ENCODE measurements at places on chromosomes 16 and 17.

DNA sequence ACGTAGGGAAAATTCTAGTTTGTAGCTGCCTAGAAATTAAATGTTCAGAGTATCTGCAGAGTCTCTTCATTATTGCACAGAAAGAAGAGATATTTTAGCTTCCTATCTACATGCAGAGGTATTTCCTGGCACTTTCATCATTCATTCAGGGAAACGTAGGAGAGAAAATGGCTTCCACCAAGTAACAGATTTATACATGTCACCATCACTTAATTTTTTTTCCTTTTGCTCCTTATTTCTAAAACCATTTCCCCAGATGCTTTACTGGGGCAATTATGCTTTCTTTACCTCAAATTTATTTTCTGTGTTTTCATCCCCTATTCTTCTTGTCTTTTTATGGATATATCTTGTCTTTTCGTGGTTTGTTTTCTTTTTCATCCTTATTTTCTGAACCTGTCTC is 18.5 kb downstream of the ATP6V0A1 start:
- DNase-seq: no peak

DNA sequence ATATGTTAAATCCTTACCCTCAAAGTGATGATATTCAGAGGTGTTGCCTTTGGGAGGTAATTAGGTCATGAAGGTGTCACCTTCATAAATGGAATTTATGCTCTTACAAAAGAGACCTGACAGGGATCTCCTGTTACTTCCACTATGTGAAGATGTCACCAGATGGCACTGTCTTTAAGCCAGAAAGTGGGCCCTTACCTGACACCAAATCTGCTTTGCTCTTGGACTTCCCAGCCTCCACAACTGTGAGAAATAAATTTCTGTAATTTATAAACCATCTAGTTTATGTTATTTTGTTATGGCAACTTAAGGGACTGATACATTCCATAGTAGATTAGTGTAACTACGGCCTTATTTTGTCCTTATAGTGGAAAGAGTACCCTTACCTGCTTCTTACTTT is 358.3 kb upstream of the SALL1 start:
- no peak for DNase-seq

GRCh38 chr17:21286066-21286770 is 1.7 kb downstream of the MAP2K3 start:
- DNase-seq: peak; percentile 90

DNA sequence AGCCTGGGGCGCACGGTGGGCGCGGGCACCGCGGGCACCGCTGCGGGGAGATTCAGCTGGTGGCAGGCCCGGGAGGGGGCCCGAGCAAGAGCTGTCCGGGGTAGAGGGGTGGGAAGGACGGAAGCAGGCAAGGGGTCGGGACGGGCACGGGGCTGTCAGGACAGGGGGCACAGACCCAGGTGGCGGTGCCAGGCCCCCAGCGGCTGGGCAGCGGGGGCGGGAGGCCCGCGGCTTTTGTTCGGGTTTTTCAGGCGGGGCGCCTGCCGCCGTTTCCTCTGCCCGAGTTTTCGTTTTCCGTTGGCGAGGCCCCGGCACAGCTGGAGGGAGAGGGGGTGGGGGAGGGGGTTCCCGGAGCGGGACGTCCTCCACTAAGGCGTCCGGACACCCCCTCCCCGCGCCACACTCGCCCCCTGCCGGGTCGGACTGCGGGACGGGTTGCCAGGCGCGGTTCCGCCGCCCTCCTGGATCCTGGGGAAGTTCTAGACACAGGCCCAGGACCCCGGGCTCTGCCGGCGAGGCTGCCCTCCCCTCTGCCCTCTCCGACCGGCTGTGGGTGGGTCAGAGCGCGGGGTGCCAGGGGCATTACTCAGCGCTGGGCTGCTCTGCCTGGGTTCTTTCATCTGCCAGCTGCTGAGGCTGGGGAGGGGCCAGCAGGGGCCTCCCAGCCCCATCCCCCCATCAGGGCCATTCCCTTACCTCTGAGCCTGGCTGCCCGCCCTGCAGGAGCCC is 543 bp downstream of the ARHGAP23 start:
- peak; percentile 76 for DNase-seq

DNA sequence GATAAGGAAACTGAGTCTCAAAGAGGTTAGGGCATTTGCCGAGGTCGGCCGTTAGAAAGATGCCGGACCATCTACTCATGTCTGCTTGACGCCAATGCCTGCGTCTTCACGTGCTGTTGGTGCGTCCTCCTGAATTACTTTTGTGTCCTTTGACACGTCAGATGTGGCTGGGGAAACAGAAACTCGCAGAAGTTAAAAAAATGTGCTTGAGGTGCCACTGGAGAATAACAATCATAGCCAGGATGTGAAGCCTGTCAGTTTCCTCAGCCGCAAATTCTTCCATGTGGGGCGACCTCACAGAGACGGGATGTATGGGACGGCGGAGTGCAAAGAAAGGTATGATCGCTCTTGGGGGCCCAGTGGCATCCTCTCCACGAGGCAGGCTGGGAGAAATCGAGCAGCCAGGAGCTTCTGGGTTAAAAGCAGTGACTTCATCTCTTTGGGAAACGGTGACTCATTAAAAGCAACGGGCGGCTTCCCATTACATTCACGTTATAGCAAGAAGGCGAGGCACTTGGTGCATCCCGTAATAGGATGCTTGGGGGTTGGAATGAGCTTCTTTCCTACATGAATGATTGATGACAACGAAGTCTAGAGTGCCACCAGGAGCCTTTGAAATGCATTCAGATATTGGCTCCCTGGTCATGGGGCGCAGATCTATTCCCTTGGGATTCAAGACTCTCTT is 67.8 kb downstream of the BMERB1 start:
- DNase-seq: peak; percentile 93

GRCh38 chr16:17433577-17434451 is 36.9 kb downstream of the XYLT1 start:
- no peak for DNase-seq

DNA sequence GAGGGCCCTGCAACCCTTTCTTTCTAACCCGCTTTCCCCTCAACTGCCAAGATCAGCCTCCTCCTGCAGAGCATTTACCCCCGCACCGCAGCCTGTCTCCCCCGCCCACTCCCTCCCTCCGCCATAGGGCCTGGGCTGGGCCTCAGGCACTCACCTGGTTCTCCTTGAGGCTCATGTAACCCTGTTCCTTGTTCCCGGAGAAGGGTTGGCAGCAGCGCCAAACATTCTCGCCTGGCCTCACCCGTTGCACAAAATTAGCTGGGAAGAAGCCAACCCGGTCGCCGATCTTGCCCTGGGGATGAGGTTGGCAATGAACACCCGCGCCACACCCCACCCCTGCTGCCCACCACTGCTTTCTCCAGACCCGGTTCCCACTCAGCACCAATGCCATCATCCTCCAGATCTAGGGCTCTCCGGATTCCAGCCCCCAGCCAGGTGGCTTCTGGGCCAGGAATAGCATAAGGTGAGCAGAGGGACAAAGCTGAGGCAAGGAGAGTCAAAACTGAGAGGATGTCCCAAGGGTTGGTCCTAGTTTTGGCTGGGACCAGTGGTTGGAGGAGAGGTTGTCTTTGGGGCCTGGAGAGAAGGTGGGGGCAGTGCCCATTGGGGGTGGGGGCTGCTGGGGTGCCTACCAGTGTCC is 12.8 kb downstream of the STAC2 start:
- DNase-seq: no peak

GRCh38 chr17:78787444-78787843 is 5.4 kb upstream of the CYTH1 start:
- DNase-seq: no peak

GRCh38 chr16:52721331-52721730 is 174.4 kb upstream of the TOX3 start:
- DNase-seq: no peak

DNA sequence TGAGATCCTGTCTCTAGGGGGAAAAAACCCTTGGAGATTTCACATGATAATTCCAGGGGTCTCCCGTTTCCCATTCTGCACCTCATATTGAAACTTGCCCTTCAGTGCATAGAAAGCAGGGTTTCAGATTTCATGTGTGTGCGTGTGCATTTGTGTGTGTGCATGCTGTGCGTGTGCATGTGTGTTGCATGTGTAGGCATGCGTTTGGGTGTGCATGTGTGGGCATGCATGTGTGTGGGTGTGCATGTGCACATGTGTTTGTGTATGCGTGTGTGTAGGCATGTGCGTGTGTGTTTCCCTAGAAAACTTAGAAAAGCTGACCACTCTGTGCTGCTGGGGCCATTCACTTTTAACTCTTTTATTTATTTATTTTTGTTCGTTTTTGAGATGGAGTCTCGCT is 40.0 kb downstream of the IL21R start:
- no peak for DNase-seq

- no peak for DNase-seq
These were observed at the start of gene PPP1R1B for GRCh38 chr17:39626171-39627046. TSS of gene PPP1R1B (plus strand) at chr17:39626952. CDS start at chr17:39627393, 441 bp downstream.

- DNase-seq: no peak
These were observed 100.3 kb downstream of the ZFHX3 start for GRCh38 chr16:72947379-72948237.

GRCh38 chr16:83856792-83857191 is 42.1 kb upstream of the MLYCD start:
- DNase-seq: no peak

DNA sequence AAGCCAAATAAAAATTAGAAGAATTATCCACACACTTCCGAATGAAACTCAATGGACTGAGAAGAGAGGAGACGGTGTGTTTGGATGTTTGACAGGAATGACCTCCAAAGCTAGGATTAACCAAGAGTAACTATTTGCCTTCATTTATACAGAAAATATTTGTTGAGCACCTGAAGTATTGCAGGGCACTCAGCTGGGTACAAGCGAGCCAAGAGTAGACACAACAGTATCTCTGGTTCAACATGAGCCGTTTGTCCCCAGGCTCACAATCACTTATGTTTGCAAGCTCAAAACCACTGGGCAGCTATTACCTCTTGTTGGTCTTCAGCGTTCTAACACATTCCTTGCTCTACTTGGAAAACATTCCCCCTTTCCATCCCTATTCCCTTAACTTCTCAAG is 38.8 kb downstream of the MAF start:
- DNase-seq: no peak

DNA sequence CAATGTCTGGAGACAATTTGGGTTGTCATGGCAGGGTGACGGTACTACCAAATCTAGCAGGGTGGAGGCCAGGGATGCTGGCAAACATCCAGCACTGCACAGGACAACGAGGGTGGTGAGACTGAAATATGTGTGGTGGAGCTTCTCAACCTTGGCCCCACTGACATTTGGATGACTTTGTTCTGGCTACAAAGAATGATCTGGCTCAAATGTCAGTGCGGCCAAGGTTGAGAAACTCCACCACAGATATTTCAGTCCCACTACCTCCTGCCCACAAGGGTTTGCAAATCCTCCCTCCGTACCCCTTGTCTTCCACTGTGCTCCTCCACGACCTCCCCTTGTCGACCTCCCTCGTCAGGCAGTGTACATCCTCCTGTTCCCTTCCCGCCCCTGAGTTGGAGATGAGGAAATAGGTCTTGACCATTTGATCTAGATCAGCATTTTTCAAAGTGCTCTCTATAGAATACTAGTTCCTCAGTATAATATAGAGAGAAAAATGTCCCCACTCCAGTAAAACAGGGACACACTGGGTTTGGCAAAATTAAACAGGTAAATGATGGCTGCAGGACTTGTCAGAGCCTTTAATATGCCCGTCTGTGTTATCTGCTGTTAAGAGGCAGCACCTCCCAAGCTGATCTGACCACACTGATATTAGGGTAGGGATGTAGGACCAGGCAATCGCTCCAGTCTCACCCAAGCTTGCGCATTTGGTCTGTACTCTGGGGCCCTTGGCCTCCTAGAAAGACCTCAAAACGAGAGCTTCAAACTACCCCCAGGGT is 6.8 kb downstream of the OSGIN1 start:
- no peak for DNase-seq

DNA sequence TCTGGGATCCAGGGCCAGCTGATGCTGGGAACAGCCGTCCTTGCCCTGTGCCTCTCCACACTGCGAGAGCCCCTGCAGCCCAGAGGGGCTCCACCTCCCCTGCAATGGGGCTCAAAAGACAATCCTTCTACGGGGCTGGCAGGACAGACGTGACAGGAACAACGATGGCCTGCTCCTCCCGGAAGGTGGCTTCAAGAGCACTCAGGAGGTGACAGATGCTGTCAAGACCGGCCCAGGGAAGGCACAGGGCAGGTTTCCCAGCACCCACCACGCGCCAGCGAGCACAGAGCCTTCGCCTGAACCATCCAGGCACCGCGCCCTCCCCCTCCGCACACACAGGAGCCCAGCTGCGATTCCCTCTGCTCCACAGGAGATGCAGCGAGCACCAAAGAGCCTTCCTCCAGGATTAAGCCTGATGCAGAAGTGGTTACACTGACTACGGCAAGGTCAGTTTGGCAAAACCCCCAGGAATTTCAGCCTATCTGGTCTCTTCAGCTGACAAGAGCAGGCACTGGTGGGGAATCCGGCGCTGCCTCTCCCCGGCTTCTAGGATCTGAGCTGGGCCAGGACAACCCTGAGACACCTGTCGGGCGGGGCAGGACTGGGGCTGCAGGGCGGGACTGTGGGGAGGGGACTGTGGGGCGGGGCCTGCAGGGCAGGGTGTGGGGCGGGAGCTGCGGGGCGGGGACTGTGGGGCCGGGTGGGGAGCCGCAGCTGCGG is 103.4 kb downstream of the ZNF778 start:
- DNase-seq: no peak

DNA sequence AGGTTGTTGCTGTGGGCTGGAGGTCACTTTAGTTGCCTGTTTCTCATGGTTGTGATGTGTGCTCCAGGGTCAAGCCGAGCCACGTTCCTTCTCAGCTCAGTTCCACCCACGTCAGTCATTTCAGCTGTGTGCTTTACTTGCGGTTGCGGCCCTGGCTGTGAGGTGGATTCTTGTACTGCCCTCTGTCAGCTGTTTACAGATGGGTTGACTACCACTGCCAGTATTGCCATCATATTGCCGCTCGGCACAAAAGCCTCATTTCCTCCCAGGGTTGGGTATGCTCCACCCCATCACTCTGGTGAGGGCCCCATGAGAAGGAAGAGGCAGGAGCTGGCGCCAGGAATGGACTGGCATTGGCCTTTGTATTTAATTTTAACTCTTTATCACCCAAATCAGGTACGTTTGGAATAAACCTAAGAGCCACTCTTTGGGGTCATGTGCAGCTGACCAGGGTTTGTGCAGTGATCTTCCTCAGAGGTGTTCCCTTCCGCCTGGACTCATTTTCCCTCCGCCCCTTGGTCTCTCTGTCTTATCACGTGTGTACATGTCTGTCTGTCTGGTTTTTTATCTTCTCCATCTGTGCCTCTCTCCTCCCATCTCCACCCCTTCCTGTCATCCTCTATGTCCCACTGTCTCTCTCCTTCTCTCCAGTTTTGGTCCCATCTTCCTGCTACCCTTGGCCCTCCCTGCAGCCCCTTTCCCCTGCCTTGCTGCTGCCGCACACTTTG is 25.0 kb downstream of the METTL22 start:
- DNase-seq: no peak

GRCh38 chr17:2138761-2139160 is 83.9 kb downstream of the HIC1 start:
- DNase-seq: no peak

DNA sequence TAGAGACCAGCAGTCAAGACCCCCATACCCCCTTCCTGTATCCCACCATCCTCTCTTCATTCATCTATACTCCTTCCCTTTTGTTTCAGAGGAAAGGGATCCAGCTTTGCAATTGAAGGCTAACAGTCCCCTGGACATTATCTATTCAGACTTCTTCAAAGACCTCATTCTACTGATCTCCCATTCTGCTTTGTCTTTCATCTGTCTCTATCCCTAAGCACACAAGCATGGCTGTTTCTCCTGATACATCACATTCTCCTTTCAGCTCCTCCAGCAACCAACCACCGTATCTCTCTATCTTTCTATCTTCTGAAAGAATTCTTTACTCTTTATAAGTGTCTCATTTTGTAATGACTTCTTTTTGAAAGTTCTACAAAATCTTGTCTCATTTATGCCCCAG is 9.7 kb upstream of the ARHGAP17 start:
- DNase-seq: peak; percentile 41

Data from SJSA1 (cell line).